ENCODE measurements at places on chromosomes 7 and 10.

- H3K4me1 ChIP-seq: no peaks in the 10 kb centered on the region
- H3K4me3 ChIP-seq: no peak overlapping the region
- DNase-seq: no peak
- H3K36me3 ChIP-seq: no peaks in the 10 kb centered on the region
- no peak overlapping the region for H3K27ac ChIP-seq
Observed at GRCh38 chr7:43513251-43513650, 69.7 kb upstream of the STK17A start.

DNA sequence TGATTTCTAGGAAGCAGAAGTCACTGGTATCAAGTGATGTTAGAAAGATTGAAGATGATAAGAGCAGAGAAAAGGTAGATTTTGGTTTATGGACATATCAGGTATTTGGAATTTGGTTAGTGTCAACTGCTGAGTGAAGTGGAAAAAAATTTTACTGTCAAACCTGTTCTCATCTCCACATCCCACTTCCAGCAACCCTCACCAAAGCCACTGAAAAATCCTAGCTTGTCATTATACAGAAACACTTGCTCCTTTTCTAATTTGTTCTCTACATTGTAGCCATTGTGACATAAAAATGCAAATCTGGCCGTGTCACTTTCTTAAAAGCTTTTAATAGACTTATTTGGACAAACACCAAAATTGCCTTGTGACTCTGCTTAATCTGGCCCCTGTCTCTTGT, 54.0 kb downstream of the TRIM24 start:
- no peak overlapping the region for H3K27ac ChIP-seq
- H3K4me1 ChIP-seq: no peaks in the 10 kb centered on the region
- H3K4me3 ChIP-seq: no peak overlapping the region
- no peak for DNase-seq

- H3K27ac ChIP-seq: no peak overlapping the region
- H3K4me3 ChIP-seq: no peak overlapping the region
- H3K4me1 ChIP-seq: peaks cover 32% of the 10 kb centered on the region
- no peaks in the 10 kb centered on the region for H3K27me3 ChIP-seq
- H3K36me3 ChIP-seq: no peaks in the 10 kb centered on the region
Observed at GRCh38 chr7:36663481-36663880, 60.8 kb downstream of the AOAH start.

- H3K4me1 ChIP-seq: no peaks in the 10 kb centered on the region
- H3K36me3 ChIP-seq: no peaks in the 10 kb centered on the region
- DNase-seq: no peak
Observed at GRCh38 chr10:17737027-17737965, 14.7 kb upstream of the TMEM236 start.

DNA sequence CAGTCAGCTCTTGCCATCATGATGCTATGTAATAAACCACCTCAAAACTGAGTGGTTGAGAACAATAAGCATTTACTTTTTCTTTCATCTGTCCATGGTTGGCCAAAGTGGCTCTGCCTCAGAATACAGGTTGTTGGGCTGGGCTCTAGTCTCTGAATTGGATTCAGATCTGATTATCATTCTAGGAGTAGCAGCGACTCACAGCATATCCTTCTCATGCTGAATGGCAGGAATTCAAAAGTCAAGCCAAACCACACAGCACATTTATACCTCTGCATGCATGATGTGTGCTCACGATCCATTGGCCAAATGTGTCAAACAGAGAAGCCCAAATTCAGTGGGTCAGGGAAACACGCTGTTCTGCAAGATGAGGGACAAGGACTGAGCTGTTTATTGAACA, 13.6 kb upstream of the GALNT11 start:
- DNase-seq: no peak
- no peak overlapping the region for H3K27ac ChIP-seq
- H3K27me3 ChIP-seq: no peaks in the 10 kb centered on the region
- H3K4me1 ChIP-seq: no peaks in the 10 kb centered on the region

- H3K4me1 ChIP-seq: peaks cover 24% of the 10 kb centered on the region
- DNase-seq: no peak
- no peaks in the 10 kb centered on the region for H3K27me3 ChIP-seq
- no peaks in the 10 kb centered on the region for H3K36me3 ChIP-seq
- no peak overlapping the region for H3K4me3 ChIP-seq
- peak overlapping the region; percentile 11 for H3K27ac ChIP-seq
Observed at GRCh38 chr10:28169525-28169924, 133.3 kb downstream of the MPP7 start.

DNA sequence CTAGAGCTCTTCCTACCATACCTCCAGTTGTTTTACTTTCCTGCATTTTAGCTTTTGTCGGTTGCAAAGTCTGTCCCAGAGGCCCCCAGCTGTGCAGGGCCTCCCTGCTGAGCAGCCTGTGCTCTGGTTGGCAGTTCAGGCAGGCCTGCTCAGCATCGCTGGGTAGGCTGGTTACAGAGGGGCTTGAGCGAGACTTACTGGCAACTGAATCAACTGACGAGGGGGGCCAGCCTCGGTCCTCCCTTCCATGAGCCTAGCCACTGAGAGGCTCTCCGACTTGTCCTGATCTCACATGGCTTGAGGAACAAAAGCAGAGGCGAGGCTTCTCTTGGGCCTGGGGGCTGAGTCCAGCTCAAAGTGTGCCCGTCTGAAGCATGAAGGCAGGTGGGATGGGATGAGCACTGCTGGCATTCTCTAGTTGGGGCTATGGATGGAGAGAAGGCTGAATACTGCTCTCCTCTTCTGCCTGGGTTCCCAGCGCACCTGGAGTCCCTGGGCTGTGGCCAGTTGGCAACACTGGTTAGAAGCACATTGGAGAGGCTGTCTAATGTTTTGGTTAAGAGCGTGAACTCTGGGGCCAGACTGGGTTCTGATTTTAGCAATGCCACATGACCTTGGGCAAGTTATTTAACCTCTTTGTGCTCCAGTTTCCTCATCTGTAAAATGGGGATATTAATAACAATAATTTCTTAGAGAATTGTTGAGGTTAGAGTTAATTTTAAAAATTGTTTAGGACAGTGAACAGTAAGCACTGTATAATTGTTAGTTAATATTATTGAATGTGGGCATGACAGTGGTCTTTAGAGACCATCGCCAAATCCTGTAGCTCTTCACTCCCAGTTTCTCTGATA, 6.9 kb upstream of the SFRP5 start:
- H3K27me3 ChIP-seq: no peaks in the 10 kb centered on the region
- H3K4me1 ChIP-seq: no peaks in the 10 kb centered on the region

DNA sequence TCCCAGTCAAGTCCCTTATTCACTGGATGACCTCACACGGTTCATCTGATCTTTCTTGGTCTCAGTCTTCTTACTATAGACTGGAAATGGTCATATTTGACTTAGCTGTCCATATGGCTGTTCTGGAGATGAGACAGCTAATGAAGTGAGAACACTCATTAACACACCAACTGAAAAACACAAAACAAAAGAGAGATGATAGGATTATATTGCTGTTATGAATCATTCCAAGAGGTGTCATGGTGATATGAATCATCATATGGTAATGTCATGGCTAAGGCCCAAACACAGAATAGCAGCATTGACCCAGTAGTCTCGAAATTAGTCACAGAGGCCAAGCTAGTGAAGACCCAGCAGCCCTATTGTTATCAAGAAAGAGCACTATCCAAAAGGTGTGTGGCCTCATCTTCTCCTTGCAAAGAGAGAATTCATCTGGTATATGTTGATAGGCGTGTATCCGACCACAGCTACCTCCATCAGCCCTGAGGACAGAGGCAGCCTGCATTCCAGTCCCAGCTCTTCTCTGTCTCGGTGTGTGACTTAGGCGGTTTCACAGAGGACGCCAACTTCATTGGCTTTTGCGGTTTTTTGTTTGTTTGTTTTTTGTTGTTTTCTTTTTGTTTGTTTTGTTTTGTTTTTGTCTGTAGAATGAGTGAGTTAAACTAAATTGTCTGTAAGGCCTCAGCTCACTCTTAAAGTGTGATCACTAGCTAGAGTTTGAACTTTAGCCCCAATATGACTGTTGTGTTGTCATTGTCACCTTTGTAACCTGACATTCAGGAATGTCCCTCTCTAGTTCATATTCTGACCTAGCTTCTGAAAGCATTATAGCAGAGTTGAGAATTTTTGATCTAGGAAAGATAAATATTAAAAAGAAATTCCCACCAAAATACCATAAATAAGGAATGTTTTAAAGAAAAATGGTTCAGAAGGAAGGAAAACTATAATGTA, 97.4 kb upstream of the PDCD4 start:
- H3K27ac ChIP-seq: peak overlapping the region; percentile 61
- H3K4me1 ChIP-seq: peaks cover 36% of the 10 kb centered on the region
- peak; percentile 92 for DNase-seq
- H3K27me3 ChIP-seq: no peaks in the 10 kb centered on the region

- H3K4me1 ChIP-seq: no peaks in the 10 kb centered on the region
- no peaks in the 10 kb centered on the region for H3K27me3 ChIP-seq
- peak; percentile 19 for DNase-seq
- H3K27ac ChIP-seq: no peak within 1 kb of the TSS
- peak within 1 kb of the TSS; percentile 46 for H3K4me3 ChIP-seq
- no peaks in the 10 kb centered on the region for H3K36me3 ChIP-seq
Observed at GRCh38 chr7:87600130-87601124, at the start of gene ABCB1. Gene ABCB1 (minus strand): TSS chr7:87600884. CDS start chr7:87600184, 700 bp downstream.

DNA sequence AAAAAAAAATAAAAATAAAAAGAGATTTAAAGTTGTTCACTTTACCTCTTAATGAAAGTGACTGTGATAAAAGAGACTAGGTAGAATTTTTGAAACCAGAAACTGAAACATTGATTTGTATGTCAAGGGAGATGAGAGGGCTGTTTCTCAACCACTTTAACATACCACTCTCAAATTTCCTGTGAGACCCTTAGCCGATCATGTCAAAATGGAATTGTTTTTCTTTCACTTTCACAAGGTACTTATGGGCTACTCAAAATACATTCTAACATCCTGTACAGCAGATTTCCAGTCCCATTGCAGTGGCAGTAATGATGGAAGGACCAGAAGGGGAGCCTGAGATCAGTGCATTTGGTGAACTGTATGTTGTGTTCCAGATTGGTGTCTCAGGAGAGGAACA, 261.2 kb downstream of the PPP1R3A start:
- DNase-seq: no peak
- no peaks in the 10 kb centered on the region for H3K36me3 ChIP-seq
- no peak overlapping the region for H3K4me3 ChIP-seq
- no peaks in the 10 kb centered on the region for H3K27me3 ChIP-seq
- H3K27ac ChIP-seq: no peak overlapping the region

DNA sequence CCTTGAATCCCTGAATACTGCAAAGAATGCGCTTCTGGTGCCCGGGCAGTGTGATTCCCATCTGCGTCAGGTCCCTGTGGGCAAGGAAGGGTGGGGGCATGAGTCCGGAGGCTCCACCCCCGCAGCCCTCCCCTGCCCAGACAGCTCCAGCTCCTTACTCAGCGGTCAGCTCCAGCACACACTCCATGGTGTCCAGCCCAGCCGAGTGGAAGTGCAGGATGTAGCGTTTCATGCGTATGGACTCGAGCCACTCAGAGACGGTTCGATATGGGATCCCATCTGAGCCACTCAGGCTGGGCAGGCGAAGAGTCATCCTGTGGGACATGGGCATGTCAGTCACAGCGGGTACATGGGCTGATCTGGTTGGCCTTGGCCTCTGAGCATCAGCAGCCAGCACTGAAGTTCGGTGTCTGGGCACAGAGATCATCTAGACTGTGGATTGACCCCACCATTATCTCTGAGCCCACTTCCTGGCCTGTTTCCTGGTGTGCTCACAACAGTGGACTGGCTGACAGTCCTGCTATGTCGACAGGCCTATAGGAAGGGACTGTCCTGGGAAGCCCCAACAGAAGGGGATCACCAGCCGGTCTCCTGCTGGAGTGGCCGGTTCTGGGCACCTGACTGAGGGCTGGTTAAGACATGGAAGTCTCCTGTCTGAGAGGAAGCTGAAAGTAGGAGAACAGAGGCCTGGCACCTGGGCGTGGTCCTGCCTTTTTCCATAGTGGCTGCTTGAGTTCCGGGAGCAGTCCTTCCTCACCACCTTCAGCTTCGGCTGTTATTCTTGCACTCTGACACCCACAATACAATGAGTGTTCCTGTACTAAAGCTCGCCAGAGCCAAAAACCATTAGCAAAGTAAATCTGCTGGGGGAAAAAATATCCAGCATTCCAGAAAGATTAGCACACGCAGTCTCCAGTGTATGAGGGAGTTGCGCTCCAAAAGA, 10.6 kb downstream of the ZYX start:
- H3K36me3 ChIP-seq: peaks cover 39% of the 10 kb centered on the region
- H3K27me3 ChIP-seq: no peaks in the 10 kb centered on the region
- H3K27ac ChIP-seq: no peak overlapping the region
- no peak for DNase-seq
- H3K4me3 ChIP-seq: no peak overlapping the region

GRCh38 chr10:10644008-10644646, 373.5 kb upstream of the CELF2 start:
- H3K27ac ChIP-seq: no peak overlapping the region
- no peak overlapping the region for H3K4me3 ChIP-seq
- H3K4me1 ChIP-seq: no peaks in the 10 kb centered on the region
- H3K27me3 ChIP-seq: no peaks in the 10 kb centered on the region
- H3K36me3 ChIP-seq: no peaks in the 10 kb centered on the region

DNA sequence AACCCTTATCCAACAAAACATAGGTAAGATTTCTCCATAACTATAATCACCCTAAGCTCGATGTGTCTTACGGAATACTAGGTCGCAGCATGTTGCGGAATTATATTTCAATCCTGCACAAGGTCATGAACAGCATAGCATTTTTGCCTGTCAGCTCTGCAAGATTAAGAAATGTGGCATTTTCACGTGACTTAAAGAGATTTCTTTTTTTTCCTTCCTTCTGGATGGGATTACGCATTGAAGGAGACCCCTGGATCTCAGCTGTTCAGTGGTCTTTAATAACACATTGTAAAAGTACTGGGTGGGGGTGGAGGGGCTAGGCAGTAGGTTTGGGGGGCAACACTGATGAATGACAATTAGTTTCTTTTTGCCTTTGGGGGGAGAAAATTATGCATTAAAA, 106.7 kb downstream of the CUBN start:
- H3K4me1 ChIP-seq: peaks cover 10% of the 10 kb centered on the region
- H3K36me3 ChIP-seq: no peaks in the 10 kb centered on the region
- no peaks in the 10 kb centered on the region for H3K27me3 ChIP-seq
- no peak for DNase-seq
- no peak overlapping the region for H3K27ac ChIP-seq

GRCh38 chr7:149147752-149148653, 750 bp downstream of the ZNF398 start:
- peak overlapping the region; percentile 82 for H3K4me3 ChIP-seq
- no peaks in the 10 kb centered on the region for H3K36me3 ChIP-seq
- DNase-seq: no peak
- H3K27me3 ChIP-seq: no peaks in the 10 kb centered on the region
- peak overlapping the region; percentile 81 for H3K27ac ChIP-seq

- no peak for DNase-seq
- no peaks in the 10 kb centered on the region for H3K36me3 ChIP-seq
Observed at GRCh38 chr7:46811529-46811928, 770.4 kb downstream of the TNS3 start.

Data from HCT116 (cell line).